ENCODE measurements at places on chromosomes 7 and 10.
A peak's percentile ranks its signal among the peaks of the same experiment; 100 is the strongest.

- DNase-seq: no peak
These were observed 4.4 kb downstream of the LAMTOR4 start for GRCh38 chr7:100152937-100153666.

DNA sequence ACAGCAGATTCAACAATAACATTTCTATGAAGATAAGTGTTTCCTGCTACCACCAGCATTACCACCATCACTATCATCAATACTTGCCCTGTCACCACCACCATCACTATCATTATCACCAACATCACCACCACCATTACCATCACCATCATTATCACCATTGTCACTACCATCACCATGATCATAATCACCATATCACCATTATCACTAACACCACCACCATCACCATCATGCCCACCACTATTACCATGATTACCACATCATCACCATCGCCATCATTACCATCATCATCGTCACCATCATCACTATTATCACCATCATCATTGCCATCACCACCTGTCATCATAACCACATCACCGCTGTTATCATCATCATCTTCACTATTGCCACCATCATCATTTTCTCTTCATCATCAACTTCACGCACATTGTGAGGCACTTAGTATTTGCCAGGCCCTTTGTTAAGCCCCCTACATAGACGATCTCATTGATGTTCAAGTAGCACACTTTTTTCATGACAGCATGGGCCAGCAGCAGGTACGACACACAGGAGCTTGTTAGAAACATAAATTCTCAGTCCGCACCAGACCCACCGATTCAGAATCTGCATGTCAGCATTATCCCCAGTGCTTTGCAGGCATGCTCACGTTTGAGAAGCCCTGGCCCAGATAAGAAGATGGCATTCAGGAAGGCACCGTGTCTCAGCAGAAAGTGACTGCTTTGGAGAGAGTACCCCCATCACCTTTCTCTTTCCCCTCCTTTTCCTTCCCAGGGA is 161.1 kb downstream of the ADAM12 start:
- DNase-seq: no peak

GRCh38 chr10:131022981-131023380 is 288.5 kb downstream of the TCERG1L start:
- no peak for DNase-seq

DNA sequence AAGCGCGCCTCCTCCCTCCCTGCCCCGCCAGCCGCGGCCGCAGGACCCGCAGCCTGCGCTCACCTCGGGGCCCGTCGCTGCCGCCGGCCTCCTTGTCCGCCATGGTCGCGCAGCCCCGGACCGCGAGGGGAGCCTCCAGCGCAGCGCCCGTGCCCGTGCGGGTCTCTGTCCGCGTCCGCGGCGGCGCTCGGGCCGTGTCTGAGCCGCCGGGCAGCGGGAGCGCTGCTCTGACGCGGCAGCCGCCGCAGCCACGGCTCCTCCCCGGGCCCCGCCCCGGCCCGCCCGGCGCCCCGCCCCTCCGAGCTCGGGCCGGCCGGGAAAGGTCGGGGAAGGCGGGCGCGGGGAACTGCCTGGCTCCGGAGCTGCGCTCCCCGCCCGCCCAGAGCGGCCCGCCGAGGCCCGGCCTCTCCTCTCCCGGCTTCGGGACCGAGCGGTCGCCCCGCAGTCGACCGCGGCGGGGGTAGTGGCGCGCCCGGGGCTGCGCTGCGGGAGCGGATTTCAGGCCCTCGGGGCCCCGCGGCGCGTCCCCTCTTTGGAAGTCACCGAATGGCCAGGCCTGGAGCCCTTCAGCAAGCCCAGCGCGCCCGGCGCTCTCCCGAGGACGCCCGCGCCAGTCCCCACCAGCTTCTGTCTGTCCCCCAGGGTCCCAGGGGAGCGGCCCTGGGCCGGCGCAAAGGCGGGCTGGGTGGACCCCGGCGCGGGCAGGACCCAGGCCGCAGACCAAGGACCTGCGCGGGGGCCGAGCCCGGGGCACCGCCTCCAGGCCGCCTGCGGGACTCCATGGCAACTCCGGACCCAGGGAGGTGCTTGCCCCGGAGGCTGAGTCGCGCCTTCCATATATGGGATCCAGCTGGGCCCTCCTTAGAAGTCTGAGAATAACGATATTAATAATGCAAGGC is at the start of gene HSPA12A:
Gene HSPA12A, minus strand, starts transcription at position 200 of the 899 bp plus-strand sequence. Its CDS starts 97 bp downstream, at position 103.
- peak; percentile 90 for DNase-seq

DNA sequence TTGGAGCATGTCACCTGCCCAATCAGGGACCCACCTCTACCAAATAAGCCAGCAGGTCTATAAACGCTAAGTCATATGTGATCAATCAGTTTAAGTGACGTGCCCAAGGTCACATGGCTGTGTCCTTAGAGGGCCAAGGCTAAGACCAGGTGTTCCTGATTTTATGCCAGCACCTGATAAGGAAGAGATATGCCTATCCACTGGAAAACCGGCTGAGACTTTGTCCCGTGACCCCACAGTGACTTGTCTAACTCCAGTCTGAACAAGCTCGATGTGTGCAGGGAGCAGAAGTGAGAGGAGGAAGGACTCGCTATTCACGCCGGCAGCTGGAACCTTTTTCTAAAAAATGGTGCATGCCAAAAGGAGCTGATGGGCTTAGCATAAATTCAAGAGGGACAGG is 57.0 kb downstream of the PRKAG2 start:
- DNase-seq: no peak

- DNase-seq: no peak
These were observed 12.1 kb upstream of the CCNY start for GRCh38 chr10:35324196-35324595.

- DNase-seq: peak; percentile 87
These were observed 1.3 kb downstream of the AFAP1L2 start for GRCh38 chr10:114402871-114403540.

DNA sequence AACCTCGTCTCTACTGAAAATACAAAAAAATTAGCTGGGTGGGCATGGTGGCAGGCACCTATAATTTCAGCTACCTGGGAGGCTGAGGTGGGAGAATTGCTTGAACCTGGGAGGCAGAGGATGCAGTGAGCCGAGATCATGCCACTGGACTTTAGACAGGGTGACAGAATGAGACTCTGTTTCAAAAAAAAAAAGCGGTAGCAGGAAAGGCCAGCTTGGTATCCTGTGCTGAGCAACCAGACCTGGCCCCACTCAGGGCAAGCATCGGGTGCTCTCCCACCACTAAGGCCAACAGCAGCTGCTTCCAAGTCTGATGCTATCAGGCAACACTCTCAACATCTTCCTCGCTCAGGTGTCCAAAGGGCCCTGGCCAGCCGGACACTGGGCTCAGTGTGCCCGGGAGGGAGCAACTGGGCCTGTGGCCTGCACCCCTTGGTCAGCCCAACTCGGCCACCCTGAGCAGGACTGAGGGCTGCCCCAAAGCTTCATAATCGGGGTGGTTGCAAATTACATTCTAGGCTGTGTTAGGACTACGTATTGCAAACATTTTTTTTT is 44.3 kb upstream of the MSMB start:
- no peak for DNase-seq

GRCh38 chr10:23696476-23696875 is 257.6 kb downstream of the OTUD1 start:
- DNase-seq: no peak

- no peak for DNase-seq
These were observed 89.2 kb downstream of the DYNC2I1 start for GRCh38 chr7:158945519-158945918.

- peak; percentile 76 for DNase-seq
These were observed 515 bp downstream of the GSDME start for GRCh38 chr7:24756545-24757352.

- no peak for DNase-seq
These were observed 54.4 kb downstream of the ZNF277 start for GRCh38 chr7:112260911-112261310.

DNA sequence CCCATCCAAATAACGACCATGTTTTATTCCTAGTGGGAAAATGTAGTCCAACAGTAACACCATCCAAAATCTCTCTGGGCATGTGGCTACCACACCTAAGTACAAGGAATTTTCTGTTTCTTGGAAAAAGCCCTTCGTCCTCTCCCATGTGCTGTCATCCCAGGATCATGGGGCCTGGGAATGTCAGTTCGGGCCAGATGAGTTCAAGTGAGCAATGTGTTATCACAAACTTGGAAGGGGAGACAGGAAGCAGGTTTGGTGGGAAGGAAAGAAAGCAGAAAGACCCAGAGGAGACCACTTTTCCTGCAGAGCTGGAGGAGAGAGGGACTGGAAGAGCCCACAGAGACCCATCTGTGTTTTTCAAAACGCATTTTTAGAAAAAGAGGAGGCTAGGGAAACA is 110.8 kb downstream of the PLXNA4 start:
- DNase-seq: no peak

DNA sequence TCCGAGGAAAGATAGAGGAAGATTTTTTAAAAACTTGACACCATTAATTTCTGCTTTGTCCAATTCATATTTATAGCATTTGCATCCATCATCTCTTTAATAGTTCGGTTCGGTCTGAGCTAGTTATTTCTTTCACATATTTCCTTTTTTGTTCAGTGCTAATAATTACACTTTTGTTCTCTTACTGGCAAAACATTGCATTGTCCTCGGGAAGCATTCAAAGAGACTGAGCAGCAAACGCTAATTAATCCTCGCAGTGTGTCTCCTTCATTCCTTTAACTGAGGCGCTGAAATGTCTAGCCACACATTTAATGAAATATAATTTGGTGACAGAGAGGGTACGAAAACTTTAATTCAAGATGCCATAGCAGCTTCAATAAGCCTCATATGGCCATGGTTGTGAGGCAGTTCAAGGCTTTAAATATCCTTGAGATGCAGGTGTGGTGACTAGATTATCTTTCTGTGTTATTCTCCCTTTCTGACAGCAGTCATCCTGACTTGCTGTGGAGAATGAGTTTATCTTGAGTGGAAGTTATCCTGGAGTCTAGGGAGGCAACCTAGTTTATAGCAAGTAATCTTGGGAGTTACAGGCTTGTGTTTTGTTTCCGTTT is 431.4 kb downstream of the SDK1 start:
- no peak for DNase-seq

- DNase-seq: no peak
These were observed 333.9 kb downstream of the DNAJB6 start for GRCh38 chr7:157670490-157671357.

DNA sequence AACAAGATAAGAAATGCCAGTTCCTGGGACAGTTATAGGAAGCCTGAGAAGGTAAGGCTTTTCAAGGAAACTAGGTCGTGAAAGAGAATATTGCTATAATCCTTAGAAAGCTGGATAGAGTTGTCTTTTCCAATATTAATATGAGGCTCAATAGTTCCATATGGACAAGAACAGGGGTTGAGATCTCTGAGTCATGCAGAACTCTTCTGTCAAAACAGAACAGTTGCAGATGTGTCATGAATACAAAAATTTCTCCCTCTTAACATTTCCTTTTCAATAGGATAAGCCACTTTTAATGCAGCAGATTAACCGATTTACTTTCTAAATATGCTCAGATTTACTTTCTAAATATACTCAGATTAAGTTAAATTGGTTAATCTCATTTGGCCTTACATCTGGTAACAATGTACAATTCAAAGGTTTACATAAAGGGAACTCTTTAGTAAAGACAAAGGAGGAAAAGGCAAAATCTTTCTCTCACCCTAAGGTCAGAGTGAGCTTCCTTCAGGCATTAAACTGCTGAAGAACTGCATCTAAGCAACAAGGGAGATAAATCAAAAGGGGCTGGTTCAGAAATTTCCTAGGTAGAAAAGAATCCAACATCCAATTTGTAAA is 104.7 kb upstream of the PCDH15 start:
- no peak for DNase-seq

DNA sequence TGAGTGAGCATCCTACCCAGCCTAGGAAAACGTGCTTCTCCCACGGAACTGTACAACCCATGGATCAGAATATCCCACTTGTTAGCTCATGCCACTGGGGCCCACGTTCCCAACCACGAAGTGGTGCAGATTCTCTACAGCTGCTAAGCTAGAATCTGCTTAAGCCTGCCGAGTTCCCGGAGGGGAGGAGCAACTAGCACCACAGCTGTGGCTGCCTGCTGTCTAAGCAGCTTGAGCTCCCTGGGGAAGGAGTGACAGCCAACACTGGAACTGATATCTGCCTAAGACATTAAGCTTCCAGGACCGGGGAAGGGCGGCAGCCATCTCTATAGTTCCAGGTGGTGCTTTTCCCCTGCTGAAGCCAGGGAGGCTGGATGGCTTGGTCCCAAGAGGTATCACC is 334.7 kb upstream of the CHRM2 start:
- no peak for DNase-seq

DNA sequence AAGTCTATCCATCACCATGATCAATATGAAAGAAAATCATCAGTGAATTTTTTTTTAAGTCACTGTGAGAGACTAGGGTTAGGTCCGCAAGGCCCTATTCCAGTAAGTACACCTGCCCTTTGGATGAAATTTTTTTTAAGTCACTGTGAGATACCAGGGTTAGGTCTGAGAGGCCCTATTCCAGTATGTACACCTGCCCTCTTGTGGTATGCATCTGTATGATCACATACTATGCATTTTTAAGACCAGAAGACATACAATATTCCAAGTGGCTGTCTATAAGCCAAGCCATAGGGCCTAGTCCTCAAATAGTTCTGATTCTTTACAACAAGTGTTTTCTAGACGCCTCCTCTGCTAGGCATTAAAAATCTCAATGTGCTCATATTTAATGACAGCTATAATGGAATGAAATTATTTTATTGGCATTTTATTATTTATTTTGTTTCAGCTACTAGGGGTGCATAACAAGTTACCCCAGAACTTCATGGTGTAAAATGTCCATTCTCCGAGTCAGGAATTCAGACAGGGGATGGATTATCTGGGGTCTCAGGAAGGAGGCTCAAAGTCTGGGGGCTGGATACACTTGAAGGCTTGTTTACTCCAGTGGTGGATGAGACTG is 53.1 kb downstream of the TEX36 start:
- peak; percentile 47 for DNase-seq

GRCh38 chr10:60182691-60183090 is 207.0 kb downstream of the ANK3 start:
- no peak for DNase-seq

GRCh38 chr10:63331586-63331985 is 134.2 kb downstream of the JMJD1C start:
- no peak for DNase-seq

DNA sequence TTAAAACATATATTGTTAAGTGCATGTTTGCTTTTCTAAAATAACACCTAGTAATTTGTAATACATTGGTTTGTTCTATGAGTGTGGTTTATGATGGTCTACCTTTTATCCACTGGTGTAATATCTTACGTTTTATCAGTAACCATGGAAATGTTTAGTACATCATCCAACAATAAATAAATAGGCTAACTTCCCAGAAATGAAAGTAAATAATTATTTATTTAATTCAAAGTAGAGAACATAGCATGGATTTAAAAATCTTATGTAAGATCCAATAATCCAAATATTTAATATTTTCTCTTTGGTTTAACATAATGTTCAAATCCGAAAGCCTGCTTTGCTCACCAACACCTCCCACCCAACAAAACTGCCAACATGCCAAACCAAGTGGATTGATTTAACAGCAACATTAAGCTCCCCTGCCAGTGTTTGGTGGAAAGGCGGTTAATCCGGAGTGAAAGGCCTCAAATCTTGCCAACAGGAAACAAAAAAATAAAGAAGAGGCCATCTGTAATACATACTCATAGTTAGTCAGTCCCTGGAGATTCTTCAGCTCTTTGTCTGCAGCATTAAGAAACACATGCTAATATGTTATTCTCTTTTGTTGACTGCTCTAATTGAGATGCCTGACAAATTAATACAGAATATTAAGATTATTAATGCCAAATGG is 897.8 kb downstream of the CNTNAP2 start:
- no peak for DNase-seq

Measured in ACHN (cell line).